ENCODE measurements at places on chromosomes 3 and 15.

DNA sequence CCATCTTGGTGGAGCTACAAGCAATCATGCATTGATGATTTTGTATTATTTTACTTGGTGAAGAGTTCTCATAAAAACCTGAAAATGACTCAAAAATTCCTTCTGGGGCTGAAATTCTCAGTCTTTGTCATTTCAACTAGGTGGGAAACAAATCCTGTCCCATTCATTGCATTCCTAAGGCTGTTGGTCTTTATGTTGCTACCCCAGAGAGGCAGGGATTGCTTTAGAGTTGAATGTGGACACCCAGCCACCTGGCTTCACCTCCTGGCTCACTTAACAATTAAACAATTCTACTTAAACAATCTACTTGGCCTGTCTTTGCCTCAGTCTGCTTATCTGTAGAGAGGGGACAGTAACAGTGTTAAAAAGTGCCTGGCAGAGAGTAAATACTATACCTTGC lies 117.3 kb upstream of the UBE3A start:
- no peak for DNase-seq

- no peak for DNase-seq
These were observed 1.1 kb upstream of the LPP start for GRCh38 chr3:188152660-188153436.

GRCh38 chr3:31622636-31623288 lies 90.0 kb downstream of the STT3B start:
- no peak for DNase-seq

- no peak for DNase-seq
These were observed 21.5 kb upstream of the CHD2 start for GRCh38 chr15:92878593-92879053.

DNA sequence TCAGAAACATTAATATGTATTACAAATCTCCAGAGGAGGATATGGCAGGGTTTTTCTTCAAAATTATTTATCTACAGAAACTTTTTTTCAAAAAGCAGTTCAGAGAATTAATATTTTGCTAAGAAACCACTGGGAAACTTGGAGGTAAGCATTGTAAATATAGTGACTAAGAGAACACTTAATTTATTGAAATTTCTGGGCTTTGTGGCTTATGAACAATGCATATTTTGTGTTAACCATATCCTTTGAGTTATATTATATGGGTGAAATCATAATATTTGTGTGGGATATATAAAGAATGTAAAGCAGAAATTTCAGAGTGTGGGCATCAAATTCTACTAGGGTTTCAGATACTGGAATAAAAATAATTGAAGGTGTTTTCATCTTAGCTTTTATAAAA lies 1059.2 kb downstream of the ZPLD1 start:
- no peak for DNase-seq

DNA sequence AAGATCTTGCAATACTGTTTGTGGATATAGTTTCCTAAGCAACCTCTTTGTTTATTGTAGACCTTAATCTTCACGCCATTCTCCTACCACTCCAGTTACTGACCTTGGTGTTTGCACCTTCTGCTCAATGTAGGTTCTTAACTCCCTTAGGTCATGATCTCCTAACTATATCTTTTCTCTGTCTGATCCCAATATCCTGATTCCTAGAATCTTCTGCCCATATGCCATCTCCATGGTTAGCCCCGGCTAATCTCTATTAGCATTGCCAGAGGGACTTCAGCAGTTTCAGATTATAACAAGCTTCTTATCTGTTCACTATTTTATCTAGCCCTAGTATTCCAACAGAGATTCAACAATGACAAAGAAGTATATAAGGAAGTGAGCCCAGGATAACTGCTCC lies 64.9 kb downstream of the IMPG2 start:
- no peak for DNase-seq

GRCh38 chr3:157841029-157841428 lies 265.2 kb downstream of the SHOX2 start:
- no peak for DNase-seq

DNA sequence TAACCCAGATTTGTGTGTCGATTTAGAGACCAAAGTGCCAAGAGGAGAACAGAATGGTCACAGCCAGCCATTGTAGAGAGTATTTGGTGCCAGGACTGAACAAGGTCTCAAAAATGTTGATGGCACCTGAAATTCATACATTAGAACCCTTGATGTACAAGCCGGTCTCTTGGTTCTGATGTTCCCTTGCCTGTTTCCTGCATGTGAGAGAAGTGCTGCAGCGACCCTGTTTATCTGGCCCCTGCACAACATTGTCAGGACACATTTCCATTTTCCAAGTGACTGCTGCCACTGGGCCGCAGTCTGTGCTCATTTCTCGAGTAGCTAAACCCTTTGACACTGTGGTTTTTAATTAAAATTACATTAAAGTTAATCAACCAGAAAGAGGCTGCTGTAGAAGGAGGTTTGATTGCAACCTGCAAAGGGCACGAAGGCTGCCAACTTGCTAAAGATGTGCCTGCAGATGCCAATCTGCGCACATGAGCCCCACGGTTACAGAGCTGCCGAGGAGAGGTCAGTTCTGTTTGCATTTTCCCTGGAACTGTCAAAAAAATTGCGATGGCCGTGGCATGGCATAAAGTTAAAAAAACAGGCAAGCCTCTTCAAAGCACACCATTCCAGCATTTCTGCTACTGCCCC lies 136.4 kb upstream of the CMC1 start:
- no peak for DNase-seq

GRCh38 chr3:193871220-193871485 lies 264.8 kb upstream of the HES1 start:
- no peak for DNase-seq

GRCh38 chr3:133895208-133896001 lies at the start of gene RAB6B:
Gene RAB6B (minus strand): TSS chr3:133895882. CDS start chr3:133895466, 416 bp downstream.
- no peak for DNase-seq

DNA sequence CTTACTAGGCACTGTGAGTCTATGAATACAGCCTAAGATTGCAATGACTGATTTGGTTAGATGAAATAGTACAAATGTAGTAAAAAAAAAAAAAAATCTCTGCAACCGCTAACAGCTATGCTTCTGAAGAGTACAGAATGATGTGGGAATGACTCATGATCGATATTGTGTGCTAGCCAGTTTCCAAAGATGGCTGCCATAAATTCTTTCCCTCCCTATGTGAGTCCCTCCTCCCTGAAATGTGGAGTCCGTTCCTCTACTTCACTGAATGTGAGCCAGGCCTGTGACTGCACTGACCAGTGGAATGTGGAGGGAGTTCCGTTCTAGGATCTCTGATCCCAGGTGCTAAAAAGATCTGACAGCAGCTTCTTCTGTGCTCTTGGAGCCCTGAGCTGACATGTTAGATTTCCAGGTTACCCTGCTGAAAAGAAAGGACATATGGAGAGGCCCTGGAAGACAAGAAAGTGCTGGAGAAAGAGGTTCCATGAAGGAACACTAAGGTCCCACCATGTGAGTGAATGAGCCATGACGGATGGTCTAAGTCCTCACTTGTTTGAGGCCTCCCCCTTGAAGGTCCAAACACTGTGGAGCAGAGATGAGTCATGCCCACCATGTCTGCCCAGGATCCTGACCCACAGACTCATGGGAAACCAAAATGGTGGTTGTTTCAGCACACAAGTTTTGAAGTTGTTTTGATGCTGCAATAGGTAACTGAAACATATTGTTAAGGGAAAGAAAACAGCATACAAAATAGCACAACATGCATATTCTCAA lies 46.3 kb downstream of the DGKG start:
- no peak for DNase-seq

Measured in stimulated activated CD8-positive, alpha-beta memory T cell treated with anti-CD3 and anti-CD28 coated beads, Interleukin-2, amount 100 ng/mL, for 1 hour (primary cell).